ENCODE measurements at places on chromosomes 12 and 14.

- DNase-seq = no peak
These were observed 14.7 kb downstream of the ISCA2 start for GRCh38 chr14:74508292-74508731.

- peak; percentile 35 for DNase-seq
These were observed 7.7 kb downstream of the TRMT61A start for GRCh38 chr14:103536693-103537092.

GRCh38 chr14:64654246-64654900, 49.9 kb upstream of the PLEKHG3 start:
- DNase-seq = no peak

DNA sequence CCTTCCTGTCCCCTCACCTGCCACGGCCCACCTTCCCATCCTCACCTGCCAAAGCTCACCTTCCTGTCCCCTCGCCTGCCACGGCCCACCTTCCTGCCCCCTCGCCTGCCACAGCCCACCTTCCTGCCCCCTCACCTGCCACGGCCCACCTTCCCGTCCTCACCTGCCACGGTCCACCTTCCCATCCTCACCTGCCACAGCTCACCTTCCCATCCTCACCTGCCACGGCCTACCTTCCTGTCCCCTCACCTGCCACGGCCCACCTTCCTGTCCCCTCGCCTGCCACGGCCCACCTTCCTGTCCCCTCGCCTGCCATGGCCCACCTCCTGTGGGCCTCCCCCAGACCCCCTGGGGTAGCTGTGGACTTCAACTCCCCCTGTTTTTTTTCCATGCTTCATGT, 48.8 kb upstream of the GPR68 start:
- DNase-seq = no peak

- DNase-seq = no peak
These were observed 42.0 kb downstream of the EVL start for GRCh38 chr14:100107236-100107635.

GRCh38 chr12:16349131-16349460, 1.7 kb downstream of the MGST1 start:
- no peak for DNase-seq
